Activated T-cell treated with anti-CD3 and anti-CD28 coated beads, Interleukin-2, amount 50 U/mL, for 48 hours (primary cell): ENCODE measurements at places on chromosomes 7 and 10.

- DNase-seq, result no peak
Observed at GRCh38 chr7:110664803-110665202, 426.1 kb upstream of the LRRN3 start.

DNA sequence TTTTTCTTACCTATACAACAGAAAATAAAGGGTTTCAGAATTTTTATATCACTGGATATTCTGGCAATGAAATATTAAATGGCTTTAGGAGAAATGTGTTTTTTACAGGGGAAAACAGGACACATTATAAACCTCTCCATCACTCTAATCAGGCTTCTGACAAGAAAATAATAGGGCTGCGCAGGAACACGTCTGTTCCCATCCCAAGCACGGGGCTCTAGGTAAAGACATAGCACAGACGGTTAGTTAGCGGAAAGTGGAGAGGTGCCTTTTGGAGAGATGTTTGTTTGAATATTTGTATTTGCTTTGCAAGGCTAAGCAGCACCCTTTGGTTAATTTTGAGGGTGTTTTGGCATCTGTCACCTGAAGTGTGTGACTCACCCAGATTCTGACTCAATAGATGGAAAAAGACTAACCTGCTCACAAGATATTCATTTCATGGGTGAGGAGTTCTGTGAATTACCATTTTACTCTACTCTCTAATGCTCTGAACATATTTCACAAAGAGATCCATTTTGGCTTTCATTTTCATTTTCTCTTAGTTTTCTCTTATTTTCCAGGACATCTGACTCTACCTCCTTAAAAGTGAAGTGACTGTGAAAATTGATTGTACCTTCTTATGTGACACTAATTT lies 174.5 kb upstream of the AKR1E2 start:
- peak; percentile 28 for DNase-seq

DNA sequence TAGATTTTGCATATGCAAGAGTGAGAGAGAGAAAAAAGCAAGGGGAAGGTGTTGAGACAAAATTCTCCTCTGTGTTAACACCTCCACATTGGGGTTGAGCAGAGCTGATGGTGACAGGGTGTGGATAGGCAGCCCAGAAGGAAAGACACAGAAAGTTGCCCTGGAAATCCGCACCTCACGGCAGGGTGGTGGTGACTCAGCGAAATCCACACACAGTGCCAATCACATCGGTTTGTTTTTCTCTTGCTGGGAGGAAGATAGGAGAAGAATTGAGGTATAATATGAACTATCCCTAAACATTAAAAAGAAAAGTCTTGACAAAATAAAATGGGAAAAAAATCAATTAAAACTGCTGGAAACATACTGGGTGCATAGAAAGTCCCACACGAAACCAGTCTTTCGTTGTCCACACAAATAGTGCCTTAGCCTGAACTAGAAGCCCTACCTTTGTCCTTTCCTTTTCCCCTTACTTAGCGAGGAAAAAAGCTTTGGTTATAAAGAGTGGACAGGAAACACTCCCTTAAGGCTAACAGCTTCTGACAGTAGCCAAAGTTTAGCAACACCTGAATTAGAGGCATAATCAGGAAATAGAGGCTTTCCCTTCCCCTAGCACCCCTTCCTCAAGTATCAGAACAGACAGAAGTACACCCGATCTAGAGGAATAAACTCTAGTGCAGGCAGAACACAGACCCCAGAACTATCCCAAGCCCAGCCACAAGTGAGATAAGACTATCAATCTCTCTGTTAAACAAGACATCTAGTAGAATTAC lies 39.2 kb upstream of the DNAJC1 start:
- DNase-seq, result no peak

- DNase-seq, result no peak
Observed at GRCh38 chr10:78931321-78932053, 137.3 kb upstream of the ZMIZ1 start.

DNA sequence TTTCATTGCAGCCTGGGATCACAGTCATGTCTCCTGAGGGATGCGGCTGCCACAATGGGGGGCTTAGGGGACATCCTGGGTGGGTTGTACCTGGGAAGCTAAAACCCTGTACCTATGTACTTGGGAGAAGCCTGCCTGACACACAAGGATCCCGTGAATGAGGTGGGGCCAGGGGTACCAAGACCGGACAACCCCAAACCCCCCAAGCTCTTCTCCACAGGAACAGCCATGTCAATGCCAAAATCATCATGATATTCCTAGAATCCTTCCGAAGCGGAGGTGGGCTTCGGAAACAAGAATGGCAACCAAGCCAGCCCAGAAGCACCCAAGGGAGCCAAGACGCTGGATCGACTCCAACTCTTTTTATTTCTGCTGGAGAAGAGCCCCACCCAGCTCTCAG lies 260.3 kb upstream of the TCERG1L start:
- no peak for DNase-seq

- no peak for DNase-seq
Observed at GRCh38 chr10:28839600-28840007, 162.3 kb downstream of the BAMBI start.

DNA sequence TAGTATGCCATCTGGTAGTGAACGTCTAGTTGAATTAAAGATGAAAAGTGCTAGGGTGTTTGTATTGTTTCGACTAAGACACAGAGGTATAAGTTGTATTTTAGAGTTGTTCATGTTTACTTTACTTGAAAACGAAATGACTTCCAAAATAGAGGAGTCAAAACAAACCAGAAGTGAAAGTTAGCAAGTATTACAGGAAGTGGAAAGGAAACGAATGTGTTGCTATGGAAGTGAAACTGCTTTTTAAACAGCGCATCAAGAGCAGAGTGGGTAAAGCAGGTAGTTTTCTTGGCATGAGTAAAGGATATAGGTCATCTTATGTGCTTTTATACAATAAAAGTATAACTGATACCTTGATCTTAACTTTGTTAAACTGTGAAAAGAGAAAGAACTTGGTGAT lies 20.0 kb upstream of the GALNTL5 start:
- no peak for DNase-seq

DNA sequence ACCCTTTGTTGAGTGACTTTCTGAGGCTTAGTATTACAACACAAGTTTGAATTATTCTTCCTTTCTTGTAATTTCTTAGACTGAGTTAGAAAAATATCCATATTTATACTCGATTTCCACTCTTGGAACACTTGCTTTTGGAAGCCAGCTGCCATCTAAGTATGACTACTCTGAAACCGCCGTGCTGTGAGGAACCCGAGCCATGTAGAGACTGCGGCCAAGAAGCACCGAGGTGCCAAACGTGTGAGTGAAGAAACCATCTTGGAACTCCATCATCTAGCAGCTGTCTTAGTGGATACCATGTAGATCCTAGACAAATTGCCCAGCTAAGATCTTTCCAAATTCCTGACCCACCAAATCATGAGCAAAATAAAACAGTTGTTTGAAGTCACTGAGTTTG lies 49.7 kb upstream of the PRKAR2B start:
- no peak for DNase-seq

DNA sequence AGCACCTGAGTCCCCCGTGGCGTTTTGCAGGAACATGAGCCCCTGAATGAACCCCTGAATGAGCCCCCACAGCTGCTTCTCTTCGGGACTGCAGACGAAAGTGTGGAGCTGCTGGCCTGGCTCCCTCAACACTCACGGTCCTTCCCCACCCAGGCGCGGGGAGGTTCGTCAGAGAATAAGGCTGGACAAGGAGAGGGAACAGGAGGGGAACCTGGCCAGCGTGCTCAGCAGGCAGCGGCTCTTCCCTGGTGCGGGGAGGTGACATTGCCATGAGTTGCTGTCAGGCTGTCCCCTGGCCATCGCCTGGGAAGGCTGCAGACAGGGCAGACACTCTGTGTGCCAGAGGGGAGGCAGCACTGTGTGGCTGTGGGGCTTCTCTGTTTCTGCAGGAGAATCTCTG lies 80.9 kb upstream of the SHH start:
- no peak for DNase-seq

- no peak for DNase-seq
Observed at GRCh38 chr7:12619461-12620069, 49.0 kb downstream of the SCIN start.

GRCh38 chr7:105799006-105799405 lies 77.4 kb downstream of the ATXN7L1 start:
- no peak for DNase-seq

- DNase-seq, result no peak
Observed at GRCh38 chr7:157551325-157552070, 214.7 kb downstream of the DNAJB6 start.

DNA sequence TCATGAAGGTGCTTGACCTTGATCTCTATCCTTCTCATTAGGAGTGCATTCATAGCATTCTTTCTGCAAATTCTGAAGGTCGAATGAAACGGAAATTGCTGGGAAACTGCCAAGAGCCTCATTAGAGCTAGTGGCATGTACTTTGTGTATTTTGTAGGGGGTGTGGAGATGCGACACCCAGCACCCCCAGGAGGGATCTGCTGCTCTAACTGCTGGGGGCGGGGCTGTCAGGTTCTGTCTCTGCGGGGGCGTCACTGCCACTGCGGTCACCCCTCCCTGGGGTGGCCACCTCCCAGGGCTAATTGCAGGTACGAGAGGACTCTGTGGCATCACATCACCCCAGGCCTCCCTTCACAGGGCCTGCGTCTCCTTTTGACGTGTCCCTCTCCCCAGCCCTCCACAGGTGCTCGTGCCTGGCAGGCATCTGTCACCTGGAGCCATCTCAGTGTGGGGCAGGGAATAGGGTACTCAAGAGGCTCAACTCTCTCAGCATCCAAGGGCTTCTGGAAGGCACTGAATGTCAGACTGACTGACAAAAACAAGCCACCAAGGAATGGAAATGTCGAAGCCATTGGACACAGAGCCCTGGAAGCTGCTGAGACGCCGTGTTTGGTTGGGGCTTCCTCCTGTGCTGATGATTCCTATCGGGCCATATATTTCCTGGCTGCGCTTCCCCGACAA lies 151.1 kb downstream of the ACTR3B start:
- DNase-seq, result no peak

DNA sequence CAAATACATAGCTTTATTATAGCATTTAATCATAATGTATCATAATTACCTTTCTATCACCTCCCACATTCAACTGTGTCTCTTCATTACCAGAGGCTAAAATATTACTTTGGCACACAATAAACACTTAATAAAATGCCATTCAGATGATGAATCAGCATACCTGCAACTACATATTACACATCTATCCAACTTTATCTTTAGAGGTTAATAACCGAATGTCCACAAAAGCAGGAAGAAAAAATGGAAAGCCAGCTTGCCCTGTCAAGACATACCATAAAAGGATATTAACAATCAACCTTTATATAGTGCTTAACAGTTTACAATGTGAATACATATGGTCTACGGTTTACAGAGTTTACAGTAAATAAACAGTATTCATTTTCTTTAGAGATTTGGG lies 12.7 kb downstream of the CACUL1 start:
- DNase-seq, result no peak

DNA sequence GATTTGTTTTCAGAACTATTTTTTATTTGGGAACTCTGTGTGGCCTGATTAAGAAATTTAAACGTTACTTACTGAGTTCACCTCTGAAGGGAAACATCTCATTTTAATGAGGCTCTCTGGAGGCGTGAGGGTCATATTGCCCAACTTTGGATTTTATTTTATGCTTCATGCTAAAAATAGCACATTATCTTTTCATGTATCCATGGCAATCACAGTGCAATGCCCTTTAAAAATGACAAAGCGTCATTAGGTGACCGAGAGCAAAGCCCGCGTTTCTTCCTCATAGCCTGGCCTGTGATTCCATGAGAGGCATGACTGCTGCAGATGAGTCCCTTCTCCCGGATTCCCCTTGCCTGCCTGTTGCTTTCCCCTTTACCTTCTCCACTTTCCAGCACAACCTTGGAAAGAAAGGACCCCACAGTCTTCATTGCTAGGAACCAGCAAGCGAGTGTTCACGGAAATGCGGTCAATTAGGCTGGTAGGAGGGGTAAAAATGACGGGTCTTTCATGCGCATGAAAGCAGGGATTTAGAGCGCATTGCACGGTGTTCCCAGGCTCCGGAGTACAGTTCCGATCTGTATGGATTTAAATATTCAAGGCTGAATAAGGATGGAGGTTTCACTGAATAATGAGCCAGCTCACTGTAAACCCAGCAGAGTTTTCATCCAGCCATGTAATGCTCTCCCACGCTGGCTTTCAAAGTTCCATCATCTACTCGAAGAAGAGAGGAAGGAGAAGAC lies 98.2 kb upstream of the PITRM1 start:
- no peak for DNase-seq

GRCh38 chr10:112615269-112615668 lies 168.3 kb downstream of the VTI1A start:
- no peak for DNase-seq

DNA sequence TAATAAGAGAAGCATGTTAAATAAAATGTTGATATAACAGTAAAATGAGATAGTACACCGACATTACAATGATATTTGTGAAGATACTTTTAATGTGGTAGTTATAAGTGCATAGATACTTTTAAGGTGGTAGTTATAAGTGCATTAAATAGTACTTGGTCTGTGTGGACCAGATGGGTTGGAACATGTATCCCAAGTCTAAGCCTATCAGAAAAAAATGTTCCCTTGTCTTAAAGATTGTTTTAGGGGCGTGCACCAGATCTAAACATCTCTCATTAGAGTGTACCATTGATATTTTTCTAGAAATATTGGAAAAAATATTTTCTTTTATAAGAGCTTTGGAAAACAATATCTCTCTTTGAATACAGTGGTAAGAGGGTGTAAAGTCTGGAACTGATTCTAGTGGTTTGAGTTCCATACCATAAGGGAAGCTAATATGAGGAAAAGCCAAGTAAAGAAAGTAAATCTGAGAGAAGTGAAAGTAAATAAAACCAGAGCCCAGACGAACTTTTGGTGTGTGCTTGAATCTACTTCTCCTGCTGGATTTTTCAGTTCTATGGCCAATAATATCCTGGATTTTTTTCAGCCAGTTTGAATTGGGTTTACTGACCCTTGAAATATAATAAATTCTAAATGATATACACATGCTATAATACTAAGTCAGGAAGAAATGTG lies 175.3 kb downstream of the MBL2 start:
- no peak for DNase-seq

- peak; percentile 85 for DNase-seq
Observed at GRCh38 chr10:30529373-30529998, 95.5 kb downstream of the MAP3K8 start.

GRCh38 chr10:3740157-3740871 lies 44.7 kb downstream of the KLF6 start:
- DNase-seq, result peak; percentile 37

DNA sequence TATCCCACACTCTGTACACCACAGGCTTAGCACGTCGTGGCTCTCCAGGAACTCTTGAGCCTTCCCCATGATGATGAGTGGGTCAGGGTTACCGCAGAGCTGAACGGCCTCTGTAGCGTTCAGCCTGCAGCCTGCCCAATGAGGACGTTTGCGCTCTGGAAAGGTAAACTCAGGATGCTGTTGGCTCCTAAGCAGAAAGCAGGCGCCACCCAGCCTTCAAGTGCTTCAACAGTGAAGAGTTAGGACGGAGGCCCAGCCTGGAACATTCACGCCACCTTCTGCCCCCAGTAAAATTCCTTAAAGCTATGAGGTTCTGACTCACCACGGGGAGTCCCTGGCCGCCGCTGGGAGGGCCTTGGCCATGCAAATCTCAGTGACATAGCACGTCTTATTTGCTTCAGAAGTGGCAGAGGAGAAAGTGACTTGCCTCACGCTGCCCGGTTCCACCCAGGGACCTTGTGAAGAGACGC lies 161.5 kb upstream of the SH2B2 start:
- peak; percentile 20 for DNase-seq

- DNase-seq, result no peak
Observed at GRCh38 chr7:111982133-111982532, 224.1 kb downstream of the DOCK4 start.
